ENCODE measurements at places on chromosomes 1 and 21.

DNA sequence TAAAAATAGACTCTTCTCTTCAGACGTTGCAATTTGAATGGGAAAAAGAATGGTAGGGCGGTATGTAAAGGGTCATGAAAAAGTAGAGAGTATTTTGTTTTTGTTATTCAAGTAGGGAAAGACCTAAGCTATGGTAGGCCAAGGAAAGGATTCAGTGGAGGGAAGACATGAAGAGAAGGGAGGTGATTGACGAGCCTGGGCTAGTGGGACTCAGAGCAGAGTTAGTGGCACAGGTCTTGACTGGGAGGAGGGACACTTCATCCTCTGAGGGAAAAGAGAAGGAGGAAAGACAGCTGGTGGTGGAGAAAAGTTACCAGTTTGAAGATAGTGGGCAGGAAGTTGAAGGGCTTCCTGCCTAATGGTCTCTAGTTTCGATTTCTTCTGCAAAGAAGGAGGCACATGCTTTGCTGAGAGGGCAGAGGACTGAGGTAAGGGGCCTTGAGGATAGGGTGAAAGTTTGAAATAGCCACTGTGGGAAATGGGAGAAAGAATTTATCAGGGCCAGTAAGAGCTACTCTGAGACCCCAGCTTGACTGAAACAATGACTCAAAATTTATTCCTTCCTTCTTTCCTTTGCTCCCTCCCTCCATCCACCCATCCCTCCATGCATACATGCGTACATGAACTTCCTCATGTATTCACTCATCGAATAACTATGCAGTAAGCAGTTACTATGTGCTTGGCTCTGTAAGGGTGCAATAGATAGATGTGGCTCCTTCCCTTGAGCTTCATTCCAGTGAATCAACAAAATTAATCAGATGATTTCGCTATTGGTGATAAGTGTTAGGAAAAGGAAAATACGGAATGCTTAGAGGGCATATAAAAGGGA, 4.2 kb downstream of the CD48 start:
- DNase-seq, result no peak

DNA sequence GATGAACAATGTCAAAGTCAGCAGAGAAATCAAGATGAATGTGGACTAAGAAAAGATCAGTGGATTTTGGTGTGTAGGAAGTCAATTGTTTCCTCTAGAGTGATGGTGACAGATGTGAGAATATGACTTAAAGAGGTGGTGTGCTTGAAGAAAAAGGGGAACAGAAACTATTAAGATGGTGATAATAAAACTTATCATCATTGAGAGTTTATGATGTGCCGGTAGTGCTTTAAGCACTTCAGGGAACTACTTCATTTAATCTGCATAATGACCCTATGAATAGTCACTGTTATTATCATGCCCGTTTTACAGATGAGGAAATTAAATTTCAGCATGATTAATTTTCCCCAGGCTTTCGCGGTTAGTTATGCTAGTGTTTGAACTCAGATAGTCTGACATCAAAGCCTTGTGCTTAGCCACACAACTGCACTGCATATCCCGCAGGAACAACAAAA, 246.9 kb upstream of the LRRC7 start:
- DNase-seq, result no peak

DNA sequence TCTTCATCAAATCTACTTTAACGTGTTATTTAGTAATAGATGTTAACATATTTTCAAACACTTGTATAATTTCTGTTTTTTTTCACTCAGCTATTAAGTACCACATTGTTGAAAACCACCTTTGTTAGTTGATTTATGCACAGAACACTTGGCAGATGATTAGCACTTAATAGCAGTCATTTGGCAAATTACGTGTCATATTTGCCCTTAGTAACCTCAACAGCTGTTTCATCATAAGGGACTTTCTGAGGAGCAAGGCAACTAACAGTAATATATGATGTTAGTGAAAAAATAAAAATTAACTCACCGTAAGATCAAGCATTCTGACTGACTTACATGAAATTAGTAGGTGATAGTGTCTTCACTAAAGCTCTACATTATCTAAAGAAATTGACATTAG, 186.4 kb downstream of the HMCN1 start:
- DNase-seq, result peak; percentile 74

DNA sequence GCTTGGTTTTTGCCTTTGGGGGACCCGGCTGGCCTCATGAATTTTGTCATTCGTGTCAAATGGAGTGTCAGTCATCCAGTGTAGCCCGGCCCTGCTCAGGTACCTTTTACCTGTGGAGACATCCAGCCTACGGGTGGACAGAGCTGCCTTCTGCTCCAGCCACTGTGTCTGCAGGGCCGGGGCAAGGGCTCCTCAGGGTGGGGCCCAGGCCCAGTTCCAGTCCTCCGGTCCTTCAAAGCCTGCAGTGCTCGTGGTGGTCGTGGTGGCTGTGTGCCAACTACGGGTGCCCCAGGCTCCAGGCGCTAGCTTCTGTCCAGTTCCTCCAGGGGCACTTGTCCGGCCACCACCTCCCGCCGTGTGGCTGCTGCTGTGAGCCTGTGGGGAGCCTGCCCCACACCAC, 54.8 kb downstream of the TRIM11 start:
- no peak for DNase-seq

- DNase-seq, result no peak
These were observed 157.7 kb downstream of the LYPLAL1 start for GRCh38 chr1:219331424-219331823.

GRCh38 chr21:42039911-42040351, 29.8 kb upstream of the ZBTB21 start:
- DNase-seq, result no peak

- DNase-seq, result peak; percentile 6
These were observed 132.6 kb downstream of the NTPCR start for GRCh38 chr1:233082778-233083550.

DNA sequence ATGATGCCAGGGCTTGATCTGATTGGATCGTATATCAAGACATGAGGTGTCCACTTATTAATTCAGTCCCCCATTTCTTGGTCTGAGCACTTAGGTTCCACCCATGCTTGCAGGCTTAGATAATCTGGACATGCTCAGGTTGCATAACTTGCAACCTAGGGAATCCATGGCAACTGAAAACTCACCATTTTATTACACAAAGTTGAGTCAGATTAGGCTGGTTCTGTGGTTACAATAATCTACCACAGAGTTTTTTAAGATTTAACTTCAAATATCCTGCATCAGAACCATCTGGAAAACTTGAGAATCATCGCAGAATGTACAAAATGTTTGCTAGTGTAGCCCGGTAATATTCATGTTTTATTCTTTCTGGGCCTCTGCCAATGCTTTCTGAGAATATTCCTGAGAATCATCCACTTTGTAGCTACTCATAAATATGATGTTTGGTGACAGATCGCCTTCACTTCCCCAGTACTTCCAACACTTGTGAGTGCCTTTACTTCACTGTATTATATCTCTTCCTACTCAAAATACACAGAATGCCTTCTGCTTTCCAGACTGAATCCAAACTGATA, 707.2 kb upstream of the ADAMTS5 start:
- DNase-seq, result no peak

DNA sequence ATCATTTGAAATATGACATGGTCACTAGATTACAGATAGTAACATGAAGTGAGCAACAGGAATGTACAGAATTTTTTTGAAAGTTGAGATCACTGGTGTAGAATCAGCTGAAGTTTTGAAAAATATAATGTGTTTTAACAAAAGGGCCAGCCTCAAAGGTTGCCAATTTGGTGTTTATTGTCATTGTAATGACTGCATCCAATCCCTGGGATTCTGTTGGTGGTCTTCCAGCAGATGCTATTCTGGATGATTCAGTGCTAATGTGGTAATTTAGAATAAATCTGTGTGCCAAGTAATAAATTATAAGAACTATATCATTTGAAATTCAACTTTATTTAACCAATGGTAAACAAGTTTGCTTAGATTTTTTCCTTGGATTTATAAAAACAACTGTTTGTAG, 436.4 kb upstream of the PKN2 start:
- DNase-seq, result no peak

DNA sequence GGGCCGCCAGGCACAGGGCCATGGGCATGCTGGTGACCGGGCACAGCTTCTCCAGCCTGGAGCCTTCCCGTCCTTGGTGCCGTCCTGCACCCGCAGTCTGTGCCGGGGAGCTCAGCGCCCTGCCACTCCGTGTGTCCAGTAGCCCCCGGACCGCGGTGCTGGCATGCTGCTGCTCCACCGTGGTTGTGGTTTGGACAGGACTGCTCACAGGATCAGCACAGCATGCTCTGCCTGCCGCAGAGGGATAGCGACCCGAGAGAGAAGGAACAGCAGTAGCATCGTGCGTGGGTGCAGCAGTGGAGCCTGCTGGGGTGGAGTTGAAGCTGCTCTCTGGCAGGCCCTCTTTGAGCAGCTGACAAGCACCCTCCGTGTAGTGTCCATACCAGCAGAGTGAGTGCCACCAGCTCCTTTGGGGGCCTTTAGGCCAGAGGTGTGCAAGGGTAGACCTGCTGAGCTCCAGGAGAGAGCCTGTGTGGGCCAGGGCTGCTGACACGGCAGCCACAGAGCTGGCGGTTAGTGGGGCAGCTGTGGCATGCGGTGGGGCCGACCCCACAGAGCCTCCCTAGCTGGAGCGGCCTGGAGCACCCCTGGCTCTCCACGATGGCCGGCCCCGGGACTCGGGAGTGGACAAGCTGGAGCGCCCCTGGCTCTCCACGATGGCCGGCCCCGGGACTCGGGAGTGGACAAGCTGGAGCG, 6.4 kb upstream of the PCBP3 start:
- DNase-seq, result no peak

- DNase-seq, result no peak
These were observed 18.8 kb downstream of the ITSN1 start for GRCh38 chr21:33661146-33661545.

DNA sequence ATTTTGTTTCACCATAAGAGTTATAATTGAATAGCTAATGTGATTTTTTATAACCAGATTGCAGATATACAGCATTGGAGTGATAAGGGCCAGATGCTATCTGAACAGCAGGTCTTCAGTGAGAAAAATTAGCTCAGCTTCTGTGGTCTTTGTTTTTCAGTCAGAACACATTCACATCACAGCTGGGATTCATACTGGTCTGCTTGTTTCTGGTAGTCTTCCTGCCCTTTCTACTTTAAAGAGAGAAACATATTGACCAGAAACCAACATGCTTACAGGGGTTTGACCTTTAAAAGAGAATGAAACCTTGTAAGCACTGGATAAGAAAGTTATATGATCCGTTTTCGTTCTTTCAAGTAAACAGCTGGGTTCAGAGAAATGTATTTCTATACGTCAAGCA, 213.7 kb upstream of the TMPRSS15 start:
- DNase-seq, result peak; percentile 73

- DNase-seq, result no peak
These were observed 2.3 kb downstream of the PACC1 start for GRCh38 chr1:212412374-212412773.

DNA sequence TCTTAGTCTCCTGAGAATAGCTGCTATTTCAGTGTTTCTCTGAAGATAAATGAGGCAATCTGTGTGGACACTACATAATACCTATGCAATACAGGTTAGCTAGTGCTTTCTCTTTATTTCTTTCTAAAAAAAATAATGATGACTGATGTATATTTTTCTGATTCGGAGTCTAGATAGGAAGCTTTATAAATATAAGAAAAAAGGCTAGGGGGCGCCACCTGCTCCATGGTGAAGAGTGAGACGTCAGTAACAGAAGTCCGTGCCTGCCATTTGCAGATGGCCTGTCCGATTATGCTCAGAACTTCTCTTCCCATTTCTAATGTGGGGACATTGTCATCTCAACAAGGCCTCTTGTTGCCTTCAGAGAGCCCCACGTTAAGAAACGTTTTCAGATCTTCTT, 26.4 kb downstream of the QSOX1 start:
- DNase-seq, result peak; percentile 68

DNA sequence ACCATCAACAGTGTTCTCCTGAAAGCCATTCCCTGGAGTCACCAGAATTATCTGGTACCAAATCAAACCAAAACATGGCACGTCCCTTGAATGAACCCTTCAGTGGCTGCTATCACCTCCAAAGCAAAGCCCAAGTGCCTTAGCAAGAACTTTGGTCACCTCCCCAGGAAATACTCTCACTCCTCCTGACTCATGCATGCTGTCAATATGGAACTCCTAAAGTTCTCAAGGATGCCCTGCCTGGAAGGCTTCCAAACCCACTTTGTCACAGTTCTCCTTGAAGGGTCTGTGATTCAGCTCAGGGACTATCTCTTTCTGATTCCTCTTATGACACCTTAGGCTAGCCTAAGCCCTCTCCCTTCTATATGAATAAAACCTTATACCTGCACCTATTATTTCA, 146.1 kb upstream of the RUNX1 start:
- DNase-seq, result no peak

DNA sequence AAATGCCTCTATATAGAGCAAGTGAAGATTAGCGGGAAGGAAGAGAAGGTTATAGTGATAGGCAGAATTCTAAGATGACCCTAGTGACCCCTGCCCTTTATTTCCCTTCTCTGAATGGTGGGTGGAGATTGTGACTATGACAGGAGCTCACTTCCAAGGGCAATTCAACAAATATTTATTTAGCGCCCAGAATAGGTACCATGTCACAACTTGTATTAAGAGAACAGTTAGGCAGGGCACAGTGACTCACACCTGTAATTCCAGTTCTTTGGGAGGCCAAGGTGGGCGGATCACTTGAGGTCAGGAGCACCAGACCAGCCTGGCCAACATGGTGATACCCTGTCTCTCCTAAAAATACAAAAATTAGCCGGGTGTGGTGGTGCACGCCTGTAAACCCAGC, 236.0 kb upstream of the POGK start:
- no peak for DNase-seq

- DNase-seq, result peak; percentile 14
These were observed 11.0 kb downstream of the RO60 start for GRCh38 chr1:193070386-193070753.

- no peak for DNase-seq
These were observed 82.6 kb downstream of the VWA5B1 start for GRCh38 chr1:20373286-20373685.

GRCh38 chr1:58888833-58889232, 105.0 kb upstream of the JUN start:
- no peak for DNase-seq

DNA sequence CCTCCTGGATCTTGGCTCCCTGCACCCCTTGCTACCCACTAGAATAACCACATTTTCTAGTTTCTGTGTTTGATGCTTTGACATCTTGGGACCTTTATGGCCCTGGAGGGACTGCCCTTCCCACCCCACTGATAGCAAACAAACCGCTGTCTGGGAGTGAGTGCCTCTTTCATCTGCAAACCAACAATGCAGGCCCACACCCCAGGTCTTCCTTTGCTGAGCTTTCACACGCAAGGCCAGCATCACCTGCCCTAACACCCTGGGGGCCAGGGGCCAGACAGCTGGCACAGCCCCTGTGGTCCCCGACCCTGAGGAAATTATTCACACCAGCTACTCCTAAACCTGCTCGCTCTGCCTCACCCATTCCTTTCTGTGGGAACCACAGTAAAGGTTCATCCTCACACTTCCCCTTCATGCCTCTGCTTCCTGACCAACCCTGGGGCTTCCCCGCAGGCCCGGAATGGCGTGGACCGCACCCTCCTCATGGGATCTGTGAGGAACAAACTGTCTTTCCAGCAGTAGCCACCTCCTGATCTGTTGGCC, 15.4 kb downstream of the SLC2A7 start:
- no peak for DNase-seq

DNA sequence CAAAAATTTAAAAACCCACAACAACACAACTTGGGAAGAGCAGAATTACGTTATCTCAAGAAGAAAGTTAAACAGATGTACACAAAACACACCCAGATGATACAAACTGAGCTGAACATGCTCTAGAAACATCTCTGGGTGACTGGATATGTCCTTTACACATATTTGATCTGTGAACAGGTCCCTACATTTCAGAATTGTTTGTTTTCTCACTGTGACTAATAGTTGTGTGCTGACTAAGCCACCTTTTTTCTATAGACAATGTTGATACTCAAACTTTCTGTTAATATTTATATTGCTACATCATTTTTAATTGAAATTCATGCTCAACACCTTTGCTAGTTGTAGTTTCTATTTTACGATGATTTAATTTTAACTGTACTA, 1.0 kb upstream of the F11R start:
- peak; percentile 47 for DNase-seq
